ENCODE measurements at places on chromosomes 12 and 14.

DNA sequence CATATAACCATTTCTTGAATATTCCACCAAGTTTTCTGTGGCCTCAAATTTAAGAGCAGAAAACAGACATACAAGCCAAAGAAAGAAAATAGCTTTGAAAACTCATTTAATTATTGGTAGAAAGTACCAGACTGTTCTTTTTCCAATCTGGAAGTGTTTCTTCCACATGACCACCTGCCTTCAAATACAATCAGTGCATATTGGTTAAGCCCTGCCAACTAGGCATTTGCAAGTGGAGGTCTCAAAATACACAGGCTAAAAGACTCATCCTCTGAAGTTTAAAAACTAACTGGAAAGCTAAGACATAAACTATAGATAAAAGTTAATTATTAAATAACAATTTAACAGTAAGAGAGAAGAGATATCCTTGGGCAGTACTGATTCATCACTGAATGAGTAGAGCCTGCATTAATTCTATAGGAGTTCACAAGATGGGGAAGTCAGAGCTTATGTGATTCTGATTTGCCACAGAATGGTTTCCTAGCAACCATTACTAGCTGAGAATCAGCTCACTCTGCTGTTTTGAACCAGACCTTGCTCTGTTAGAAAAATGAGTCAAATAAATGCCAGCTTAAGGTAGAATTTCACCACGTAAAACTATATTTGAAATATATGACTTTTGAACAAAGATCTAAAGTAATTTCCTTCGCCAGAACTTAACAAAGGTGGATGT lies 433.8 kb downstream of the FUT8 start:
- DNase-seq, result peak; percentile 48

DNA sequence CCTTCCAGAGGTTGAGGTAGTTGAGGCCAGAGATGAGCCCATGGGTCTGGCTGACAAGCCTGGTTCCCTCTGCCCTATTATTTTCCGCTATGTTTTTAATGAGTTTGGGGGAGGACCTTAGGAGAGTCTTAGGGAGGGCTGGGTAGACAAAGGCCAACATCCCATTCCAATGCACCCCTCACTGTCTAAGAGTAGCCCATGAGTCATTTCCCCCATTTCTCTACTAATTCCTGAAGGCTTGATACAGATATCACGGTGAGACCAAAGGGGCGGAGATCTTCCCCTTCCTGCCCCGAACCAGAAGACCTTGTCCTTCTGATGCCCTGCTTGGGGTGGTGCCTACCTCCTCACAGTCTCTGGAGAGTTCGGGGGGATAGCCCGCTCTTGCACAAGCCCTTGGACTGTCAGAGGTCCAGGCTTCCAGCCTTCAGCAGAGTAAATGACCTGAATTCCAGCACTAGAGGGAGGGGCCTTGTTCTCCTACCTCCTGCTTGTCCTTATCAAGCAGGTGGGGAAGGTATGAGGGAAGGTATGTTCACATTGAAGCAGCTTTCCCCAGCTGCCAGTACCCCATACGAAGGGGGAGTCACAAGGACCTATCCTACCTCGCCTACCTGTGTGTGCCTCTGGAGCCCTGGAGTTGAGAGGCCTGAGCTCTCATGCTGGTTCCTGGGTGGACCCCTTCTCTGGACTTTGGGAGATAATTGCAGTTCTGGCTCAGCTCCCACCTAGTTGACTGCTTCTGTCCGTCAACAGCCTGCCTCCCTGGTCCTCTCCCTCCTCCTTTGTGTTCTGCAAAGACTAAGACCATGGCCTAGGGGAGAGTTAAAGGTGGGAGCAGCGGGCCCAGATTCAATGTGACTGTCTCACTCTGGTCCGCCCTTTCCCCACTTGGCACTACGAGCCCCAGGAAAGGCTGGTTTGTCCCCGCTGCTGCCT lies 3.7 kb downstream of the PSMB11 start:
- no peak for DNase-seq

DNA sequence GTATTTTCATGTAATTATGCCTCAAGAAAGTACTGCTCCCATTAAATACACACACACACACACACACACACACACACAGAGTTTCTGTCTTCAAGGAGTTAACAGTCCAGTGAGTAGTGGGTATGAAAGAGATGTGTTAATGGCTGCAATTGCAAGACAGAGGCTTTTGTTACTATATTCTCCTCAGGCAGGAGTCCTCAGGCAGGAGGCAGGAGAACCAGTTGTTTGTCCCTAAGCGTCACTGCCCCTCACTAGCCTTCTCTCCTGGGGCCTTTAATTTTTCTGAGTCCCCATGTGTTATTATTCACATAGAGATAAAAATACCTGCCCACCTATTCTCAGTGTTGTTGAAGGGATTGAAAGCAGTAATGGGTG lies 31.2 kb downstream of the DAD1 start:
- DNase-seq, result no peak

DNA sequence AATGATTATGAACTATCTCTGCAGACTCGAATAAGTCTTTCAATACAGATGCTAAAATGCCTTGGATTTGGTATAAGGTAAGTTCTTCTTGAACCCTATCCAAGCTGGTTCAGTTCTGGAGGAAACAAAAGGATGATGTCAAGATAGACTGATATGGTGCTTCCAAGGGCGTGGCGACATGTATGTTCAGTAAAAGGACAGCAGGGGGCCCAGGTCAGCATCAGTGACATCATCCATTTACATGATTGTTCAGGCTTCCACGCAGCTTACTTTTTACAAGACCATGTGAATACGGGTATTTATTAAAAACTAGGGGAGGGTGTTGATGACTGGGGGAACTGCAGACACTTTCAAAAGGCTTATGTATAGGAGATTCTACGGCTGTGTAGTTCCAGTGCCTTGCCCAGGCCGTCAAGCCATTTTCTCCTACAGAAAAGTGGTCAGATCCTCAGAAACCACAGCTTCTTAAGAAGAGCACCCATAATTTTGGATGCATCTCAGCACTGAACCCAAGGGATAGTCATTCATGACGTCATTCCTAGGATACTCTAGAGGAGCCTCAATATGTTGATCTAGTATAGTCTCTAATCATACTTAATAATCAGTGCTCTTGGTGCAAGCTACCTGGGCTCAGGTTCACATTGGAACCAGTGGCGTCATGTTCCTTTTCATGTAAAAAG lies 527.7 kb downstream of the FUT8 start:
- DNase-seq, result peak; percentile 30

- DNase-seq, result no peak
These were observed 410.6 kb upstream of the SOX5 start for GRCh38 chr12:24360057-24360456.

DNA sequence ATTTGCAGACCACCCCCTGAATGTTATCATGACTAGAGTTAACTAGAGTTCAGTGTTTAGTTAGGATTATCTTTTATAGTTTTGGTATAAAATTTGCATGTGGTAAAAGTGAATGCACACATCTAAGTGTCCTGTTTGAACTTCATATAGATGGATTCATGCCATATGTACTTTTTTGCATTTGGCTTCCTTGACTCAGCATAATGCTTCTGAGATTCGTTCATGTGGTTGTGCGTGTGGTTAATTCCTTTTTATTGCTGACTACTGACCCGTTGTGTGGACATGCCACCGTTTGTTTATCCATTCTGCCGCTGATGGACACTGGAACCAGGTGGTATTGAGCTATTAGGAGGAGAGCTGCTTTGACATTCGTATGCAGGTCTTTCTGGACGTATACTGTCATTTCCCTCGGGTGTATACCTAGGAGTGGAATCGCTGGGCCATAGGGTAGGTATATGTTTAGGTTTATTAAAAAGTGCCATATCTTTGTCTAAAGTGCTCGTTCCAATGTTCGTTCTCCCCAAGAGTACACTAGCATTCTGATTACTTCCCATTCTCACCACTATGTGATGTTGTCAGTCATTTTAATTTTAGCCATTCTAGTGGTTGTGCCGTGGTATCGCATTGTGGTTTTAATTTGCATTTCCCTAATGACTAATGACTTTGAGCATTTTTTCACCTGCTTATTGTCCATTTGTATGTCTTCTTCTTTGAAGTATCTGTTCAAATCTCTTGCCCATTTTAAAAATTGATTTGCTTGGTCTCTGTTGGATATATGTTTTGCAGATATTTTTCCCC lies 37.7 kb downstream of the RIN3 start:
- DNase-seq, result no peak

DNA sequence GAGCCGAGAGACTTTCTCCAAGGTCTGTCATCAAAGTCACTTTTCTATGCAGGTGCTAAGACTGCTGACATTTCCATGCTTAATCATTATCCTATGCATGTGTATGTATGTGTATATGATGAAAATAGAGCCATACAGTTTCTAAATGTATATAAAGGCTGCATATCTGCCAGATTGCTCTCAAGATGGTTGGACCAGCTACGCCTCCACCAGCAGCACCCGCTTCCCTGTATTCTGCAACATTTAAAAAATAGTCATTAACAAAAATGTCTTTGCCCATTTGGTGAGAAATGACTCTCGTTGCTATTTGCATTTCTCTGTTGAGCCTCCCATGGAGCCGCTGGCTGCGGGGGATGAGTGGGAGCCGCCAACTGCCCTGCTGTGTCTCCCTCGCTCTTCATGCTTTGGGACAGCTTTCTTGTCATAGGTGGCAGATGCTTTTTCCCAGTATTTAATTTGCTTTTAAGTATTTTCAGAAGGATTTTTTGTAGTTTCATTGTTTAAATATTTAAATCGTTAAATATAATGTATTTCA lies 54.7 kb downstream of the DYNC1H1 start:
- no peak for DNase-seq

GRCh38 chr14:44803239-44803905 lies 158.4 kb downstream of the KLHL28 start:
- peak; percentile 54 for DNase-seq

DNA sequence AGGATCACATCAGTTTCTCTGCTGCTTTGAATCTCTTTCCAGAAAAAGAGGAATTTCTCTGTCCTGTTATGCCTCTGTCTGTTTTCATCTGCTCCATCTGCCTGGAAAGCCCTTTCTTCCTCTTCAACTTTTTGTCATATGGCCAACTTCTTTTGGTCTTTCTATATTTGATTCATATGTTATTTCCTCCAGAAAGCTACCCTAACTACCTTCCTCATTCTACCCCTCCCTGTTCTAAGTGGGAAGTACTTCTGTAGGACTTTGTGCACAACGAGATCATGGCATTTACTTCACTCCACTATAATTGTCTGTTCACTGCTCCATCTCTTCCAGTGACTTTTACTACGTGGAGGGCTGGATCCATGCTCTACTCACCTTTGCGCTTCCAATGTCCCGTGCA lies 5.9 kb downstream of the CLEC4D start:
- DNase-seq, result no peak

GRCh38 chr14:39492267-39492666 lies 60.0 kb upstream of the FBXO33 start:
- DNase-seq, result no peak

GRCh38 chr12:126107659-126108058 lies 1042.4 kb downstream of the AACS start:
- no peak for DNase-seq

GRCh38 chr14:68246786-68247105 lies 427.2 kb downstream of the RAD51B start:
- DNase-seq, result no peak

DNA sequence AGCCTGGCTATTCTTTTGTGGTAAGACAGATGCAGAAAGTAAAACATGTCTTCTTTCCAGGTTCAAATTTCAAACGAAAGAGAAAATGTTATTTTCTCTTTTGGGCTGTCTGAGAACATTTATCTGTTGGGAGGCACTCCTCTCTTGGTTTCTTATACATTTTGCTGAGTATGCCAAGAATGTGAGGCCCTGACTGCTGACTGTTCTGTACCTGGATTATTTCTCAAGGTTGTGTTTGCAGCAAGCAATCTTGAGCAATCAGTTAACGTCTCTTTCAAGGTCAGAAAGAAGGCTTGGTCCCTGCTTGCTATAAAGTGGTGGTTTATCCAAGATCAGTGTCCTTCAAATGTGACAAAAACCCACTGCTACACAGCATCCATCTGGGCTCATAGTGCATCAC lies 9.8 kb downstream of the SSTR1 start:
- DNase-seq, result no peak

DNA sequence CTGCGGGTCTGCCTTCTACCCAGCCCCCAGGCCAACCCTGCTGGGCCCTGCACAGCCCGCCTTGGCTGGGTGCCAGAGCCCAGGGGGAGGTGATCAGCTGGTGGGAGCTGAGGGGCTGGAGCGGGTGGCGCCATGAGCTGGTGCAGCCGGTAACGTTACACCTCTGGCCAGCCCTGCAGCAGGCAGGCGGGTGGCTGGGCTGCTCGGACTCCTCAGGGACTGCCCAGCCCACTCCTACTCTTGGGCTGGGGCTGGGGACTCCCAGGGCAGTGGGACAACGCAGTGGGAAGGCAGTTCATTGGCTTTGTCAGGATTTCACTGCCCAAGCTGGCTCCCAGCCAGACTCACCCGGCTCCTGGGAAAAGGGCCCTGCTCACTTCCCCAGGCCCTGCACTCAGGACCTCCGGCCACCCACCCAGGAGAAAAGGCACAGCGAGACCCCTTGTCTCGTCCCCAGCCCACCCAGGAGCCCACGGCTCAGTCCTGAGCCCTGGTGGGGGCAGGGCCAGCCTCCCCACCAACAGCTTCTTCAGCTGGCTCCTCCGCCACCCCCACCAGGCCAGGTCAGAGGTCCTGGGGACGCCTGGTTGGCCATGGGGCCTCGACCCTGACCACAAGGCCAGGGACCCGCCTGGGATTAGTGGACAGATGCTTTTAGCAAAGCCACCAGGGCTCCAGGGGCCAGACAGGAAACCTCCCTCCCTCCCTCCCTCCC lies 1.0 kb downstream of the PGF start:
- DNase-seq, result peak; percentile 87

GRCh38 chr14:99883866-99884650 lies 90.8 kb downstream of the EML1 start:
- DNase-seq, result no peak

- DNase-seq, result no peak
These were observed 1096.5 kb upstream of the TMEM132C start for GRCh38 chr12:127170226-127171180.

DNA sequence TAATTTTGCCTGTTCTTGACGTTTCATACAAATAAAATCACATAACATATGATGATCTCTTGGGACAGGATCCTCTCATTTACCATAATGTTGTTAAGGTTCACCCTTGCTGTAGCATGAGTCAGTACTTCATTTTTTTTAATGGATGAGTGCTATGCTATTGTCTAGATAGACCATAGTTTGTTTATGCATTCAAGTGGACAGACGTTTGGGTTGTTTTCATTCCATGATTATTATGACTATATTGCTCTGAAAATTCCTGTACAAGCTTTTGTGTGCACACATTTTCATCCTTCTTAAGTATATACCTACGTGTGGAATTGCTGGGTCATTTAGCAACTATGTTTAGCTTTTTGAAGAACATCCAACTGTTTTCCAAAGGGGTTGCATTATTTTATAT lies 325.6 kb upstream of the TMEM132C start:
- DNase-seq, result no peak

DNA sequence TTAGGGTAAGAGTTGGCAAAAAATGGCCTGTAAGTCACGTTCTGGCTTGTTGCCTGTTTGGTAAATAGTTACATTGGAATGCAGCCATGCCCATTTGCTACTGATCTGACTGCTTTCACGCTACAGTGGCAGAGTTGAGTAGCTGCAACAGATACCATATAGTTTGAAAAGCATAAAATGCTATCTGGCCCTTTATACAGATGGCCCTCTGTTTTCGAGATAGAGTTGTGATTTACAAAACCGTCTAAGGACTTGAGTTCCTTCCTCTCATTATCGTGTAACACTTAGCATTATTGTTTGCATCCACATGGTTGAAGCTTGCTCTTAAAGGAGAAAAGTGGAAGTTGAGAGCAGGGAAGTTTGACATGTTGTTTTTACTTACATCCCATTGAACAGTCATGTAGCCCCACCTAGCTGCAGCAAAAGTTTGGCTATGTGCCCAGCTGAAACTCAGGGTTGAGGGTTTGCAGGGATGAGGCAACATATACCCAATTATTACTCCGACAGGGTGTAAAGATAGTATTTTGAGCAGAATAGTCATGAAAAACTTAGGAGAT lies 11.3 kb upstream of the SCFD1 start:
- DNase-seq, result peak; percentile 92
